ENCODE measurements at places on chromosomes 16 and 17. TPM values are rescaled to one million over a fixed set of nuclear protein-coding genes. Genes with fewer than 3 reads are reported as not detected.

CD300A gene
- 5.5 TPM for total RNA-seq

MPP2 gene
- total RNA-seq: 6.5 TPM

SLC52A1 gene
- total RNA-seq: not detected

CCL17 gene
- total RNA-seq: not detected

GALR2 gene
- total RNA-seq: 0.34 TPM

GRCh38 chr17:1711804-1712203, 1.6 kb upstream of the TLCD2 start:
- no peak overlapping the region for H3K4me3 ChIP-seq
- peaks cover 16% of the 10 kb centered on the region for H3K4me1 ChIP-seq
- no peak overlapping the region for H3K27ac ChIP-seq
- H3K36me3 ChIP-seq: no peaks in the 10 kb centered on the region

DNA sequence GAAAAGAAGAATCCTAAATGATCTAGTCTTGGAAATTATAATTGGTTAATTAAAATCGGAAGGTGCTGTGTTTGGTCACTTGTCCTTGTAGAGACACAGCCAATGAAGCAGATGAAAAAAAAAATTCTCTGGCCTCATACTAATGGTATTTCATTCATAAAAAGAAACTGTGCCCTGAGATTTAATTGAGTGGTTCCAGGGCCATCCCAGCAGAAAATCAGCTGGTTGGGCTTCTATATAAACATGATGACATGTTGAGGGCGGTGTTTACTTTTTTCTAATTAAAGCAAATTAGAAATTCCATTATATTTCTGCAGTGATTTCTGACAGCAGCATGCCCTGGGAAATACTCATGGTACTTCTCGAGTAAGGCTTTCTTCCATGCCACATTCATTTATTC, 191.9 kb upstream of the KCNJ16 start:
- no peak overlapping the region for H3K27ac ChIP-seq
- no peak overlapping the region for H3K4me3 ChIP-seq
- no peak for DNase-seq
- H3K4me1 ChIP-seq: no peaks in the 10 kb centered on the region
- H3K36me3 ChIP-seq: no peaks in the 10 kb centered on the region

GRCh38 chr17:31390426-31390747, 1.1 kb upstream of the RAB11FIP4 start:
- no peaks in the 10 kb centered on the region for H3K4me1 ChIP-seq
- H3K27ac ChIP-seq: no peak overlapping the region
- H3K4me3 ChIP-seq: no peak overlapping the region
- no peaks in the 10 kb centered on the region for H3K27me3 ChIP-seq
- H3K36me3 ChIP-seq: no peaks in the 10 kb centered on the region

DNA sequence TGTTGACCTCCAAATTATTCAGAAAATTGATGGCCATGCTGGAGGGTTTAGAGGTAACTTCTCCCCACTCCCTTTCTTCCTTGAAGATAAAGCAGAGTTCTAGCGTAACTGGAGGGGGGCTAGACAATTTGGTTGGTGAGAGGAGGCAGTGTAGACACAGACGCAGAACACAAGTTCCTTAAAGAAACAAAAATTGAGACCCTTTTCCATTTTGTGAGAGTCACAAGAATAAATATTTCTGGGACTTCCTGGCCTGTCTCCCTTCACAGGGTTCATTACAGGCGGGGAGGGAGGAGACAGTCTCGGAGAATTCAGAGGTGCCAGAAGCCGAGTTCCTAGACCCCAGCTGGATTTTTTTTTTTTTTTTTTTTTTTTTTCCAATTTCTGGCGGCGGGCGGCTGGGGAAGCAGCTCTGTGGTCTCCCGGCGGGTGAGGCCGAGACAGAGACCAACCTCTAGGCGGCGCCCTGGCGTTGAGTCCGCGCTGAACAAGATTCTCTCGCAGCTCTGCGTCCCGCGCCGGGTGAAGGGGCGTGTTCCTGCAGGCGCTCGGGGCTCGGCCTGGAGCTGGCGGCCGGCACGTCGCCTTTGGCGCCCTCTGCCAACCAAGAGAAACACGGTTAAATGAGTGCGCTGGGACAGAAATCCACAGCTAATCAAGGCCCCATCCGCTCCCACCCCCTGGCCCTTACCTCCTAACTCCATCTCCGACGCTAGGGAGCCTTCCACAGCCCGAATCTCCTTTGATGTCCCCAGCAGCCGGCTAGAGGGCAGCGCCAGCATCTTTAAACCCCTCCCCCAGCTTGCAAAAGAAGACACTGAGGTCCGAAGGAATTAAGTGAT, 10.2 kb upstream of the HOXB9 start:
- no peaks in the 10 kb centered on the region for H3K27me3 ChIP-seq
- H3K4me1 ChIP-seq: no peaks in the 10 kb centered on the region
- no peak for DNase-seq
- H3K27ac ChIP-seq: no peak overlapping the region
- no peaks in the 10 kb centered on the region for H3K36me3 ChIP-seq

GRCh38 chr17:66227212-66228045, 1.8 kb downstream of the APOH start:
- H3K4me3 ChIP-seq: no peak overlapping the region
- no peaks in the 10 kb centered on the region for H3K4me1 ChIP-seq
- no peak overlapping the region for H3K27ac ChIP-seq
- no peaks in the 10 kb centered on the region for H3K36me3 ChIP-seq
- no peaks in the 10 kb centered on the region for H3K27me3 ChIP-seq

DNA sequence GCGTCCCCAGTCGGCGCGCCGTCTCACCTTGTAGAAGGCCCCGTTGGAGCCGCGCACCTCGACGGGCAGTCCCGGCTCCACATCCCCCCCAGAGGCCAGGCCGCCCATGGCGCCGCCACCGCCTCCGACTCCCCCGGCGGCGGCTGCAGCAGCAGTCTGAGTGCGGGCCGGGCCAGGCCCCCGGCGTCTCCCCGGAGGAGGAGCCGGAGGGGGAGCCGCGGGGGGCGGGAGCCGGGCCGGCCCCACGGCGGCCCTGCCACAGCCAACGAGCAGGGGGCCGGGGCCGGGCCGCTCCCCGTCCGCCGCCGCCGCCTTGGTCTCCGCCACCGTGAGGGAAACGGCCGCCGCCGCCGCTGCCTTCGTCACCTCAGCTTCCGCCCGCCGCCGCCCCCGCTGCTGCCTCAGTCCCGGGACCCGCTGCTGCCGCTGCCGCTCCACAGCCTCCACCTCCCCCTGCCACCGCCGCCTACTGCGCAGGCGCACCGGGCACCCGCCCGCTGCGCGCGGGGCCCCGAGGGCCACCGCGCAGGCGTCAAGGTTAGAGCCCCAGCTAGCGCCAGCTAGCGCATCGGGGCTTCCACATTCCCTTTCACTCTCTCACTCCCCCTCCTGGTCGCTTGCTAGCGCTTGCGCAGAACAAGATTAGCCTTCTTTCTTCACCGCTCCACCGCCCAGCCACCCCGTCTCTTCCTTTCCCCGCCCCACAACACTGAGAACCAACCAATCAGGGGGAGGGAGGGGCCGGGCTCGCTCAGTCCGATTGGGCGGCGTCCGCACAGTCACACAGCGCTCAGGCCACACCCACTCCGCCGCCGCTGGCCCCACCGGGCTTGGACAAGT, at the start of gene FXR2:
FXR2 (minus strand) TSS at position 473 of the 840 bp plus-strand sequence; CDS start at position 108, 365 bp downstream.
- peak; percentile 100 for DNase-seq
- peak within 1 kb of the TSS; percentile 64 for H3K4me3 ChIP-seq
- peaks cover 15% of the 10 kb centered on the region for H3K4me1 ChIP-seq
- H3K27me3 ChIP-seq: no peaks in the 10 kb centered on the region

- no peaks in the 10 kb centered on the region for H3K36me3 ChIP-seq
- H3K27me3 ChIP-seq: no peaks in the 10 kb centered on the region
- DNase-seq: no peak
Measured at GRCh38 chr17:62662855-62663254, 35.4 kb downstream of the MRC2 start.

DNA sequence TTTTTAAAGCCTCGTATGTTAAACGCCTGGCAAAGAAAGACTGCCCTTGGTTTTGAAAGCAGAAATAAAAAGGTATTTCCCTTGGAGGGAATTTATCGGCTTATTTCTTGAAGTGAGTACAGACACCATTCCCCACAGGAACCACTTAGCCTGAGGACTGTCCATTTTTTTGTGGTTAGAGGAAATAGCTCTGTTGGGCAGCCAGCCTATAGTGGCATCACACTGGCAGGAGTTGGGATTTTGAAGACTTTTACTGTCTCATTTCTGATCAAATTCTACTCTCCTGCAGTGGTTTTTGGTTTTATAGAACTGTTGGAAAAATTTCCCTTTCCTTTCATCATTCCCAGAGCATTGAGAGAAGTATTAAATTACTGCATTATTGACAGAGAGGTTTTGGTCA, 34.1 kb upstream of the CDC6 start:
- no peaks in the 10 kb centered on the region for H3K36me3 ChIP-seq
- peaks cover 2% of the 10 kb centered on the region for H3K4me1 ChIP-seq
- no peak overlapping the region for H3K4me3 ChIP-seq
- no peaks in the 10 kb centered on the region for H3K27me3 ChIP-seq
- no peak overlapping the region for H3K27ac ChIP-seq

DNA sequence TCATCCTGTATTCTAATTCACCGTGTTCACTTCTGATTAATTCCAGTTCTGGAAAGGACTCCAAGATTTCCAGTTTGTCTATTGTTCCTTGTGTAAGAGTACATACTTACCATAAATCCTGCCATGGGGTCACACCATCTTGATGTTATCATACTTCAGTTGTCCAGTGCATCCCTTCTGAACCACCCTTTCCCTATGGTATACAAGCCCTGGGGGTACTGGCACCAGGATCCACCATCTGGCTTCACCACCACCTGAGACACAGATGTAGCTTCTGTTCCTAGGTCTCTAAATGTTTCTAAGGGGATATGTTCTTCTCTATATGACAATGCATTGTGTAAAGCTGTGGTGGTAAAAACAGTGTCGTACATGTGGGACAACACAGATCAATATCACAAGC, 21.2 kb downstream of the SGF29 start:
- H3K4me3 ChIP-seq: no peak overlapping the region
- H3K27me3 ChIP-seq: no peaks in the 10 kb centered on the region
- H3K27ac ChIP-seq: no peak overlapping the region
- peaks cover 16% of the 10 kb centered on the region for H3K4me1 ChIP-seq

- H3K36me3 ChIP-seq: no peaks in the 10 kb centered on the region
- DNase-seq: no peak
- no peak overlapping the region for H3K4me3 ChIP-seq
- H3K27ac ChIP-seq: no peak overlapping the region
- H3K4me1 ChIP-seq: no peaks in the 10 kb centered on the region
Measured at GRCh38 chr17:73986641-73987177, 216.8 kb upstream of the RPL38 start.
